ENCODE measurements at places on chromosomes 4 and X.

GRCh38 chr4:140302151-140302859 lies 71.1 kb upstream of the SCOC start:
- no peak for DNase-seq

DNA sequence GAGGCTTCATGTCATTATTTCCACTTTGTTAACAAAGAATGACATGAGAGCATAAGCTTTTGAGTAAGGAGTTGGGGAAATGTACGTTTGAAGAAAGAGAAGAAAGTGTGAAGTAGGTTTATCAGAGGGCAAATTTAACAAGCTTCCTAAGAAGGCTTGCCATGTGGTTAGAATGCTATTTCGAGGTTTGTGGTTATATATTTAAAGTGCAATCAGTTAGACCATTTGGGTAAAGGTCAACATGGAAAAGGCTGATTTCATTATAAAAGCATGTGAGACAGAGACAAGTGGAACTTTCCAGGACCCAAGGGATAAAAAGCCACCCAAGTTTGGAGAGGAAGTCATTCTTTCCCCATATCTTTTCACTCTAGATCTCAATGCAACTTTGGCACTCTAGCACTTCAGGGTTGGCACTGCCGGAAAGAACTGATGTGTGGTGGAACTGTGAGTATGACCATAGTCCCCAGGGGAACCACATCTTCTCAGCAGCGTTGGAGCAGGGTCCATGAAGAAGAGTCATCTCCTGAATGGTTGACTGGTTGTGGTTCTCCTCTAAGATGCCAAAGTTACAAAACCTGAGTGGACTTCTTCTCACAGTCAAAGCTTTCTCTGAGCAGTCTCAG lies 529.9 kb downstream of the MID1IP1 start:
- DNase-seq, result peak; percentile 35

DNA sequence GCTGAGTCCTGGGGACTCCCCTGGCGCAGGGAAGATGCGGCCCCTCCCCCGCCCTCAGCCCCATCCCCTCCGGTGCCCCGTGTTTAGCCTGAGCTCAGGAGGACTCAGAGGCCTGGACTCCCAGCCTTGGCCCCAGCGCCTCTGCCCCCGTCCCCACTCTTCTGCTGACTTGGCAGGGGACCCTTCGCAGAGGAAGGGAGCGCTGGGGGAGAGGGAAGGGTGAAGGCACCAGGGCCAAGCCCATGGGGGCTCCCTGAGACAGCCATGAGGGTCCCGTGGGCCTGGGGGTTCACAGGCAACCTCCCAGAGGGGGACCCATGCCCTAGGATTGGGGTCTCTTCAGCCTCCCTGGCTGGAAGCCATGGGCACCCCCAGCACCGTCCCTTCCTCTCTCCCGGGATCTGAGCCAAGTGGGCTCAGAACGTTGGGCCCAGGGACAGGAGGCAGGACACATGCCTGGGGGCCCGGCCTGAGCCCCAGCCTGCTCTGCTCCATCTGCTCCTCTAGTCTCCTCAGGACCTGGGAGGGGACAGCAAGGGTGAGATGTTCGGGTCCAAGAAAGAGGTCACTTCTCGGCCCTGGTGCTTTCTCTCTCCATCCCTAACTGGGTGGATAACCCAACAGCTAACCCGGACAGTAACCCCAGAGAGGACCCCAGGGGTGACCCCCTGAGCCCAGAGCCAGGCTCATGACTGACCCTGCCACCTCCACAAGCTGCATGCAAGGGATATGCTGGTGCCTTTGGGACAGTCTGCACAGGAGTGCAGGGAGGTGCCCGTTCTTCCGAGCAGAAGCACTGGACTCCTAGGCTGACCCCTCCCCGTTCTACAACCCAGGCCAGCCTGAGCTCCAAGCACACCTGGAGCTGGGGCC lies 1.5 kb upstream of the CPLX1 start:
- DNase-seq, result no peak

- peak; percentile 39 for DNase-seq
These were observed 42.9 kb upstream of the INTS6L start for GRCh38 chrX:135477576-135477975.

DNA sequence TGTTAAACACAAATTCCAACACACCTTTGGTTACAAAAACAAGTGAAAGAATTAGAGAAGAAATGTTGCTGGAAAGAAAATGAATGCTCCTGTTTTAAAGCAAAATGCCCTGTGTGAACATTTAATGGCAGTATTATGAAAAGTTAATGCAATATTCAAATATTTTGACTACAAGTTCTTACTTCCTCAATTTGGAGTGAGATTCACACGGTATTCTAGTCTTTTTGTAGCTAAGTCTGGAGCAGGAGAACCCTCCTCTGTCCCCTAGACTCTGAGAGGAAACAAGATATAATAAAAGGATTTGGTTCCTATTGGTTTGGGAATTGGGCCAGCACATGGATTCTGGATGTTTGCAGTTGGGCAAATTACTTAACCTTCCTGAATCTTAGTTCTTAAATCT lies 12.7 kb downstream of the MAD2L1 start:
- no peak for DNase-seq

- DNase-seq, result peak; percentile 51
These were observed 45.8 kb downstream of the BCORL1 start for GRCh38 chrX:130028196-130028595.

GRCh38 chrX:110588164-110588563 lies 207.5 kb downstream of the CHRDL1 start:
- no peak for DNase-seq

DNA sequence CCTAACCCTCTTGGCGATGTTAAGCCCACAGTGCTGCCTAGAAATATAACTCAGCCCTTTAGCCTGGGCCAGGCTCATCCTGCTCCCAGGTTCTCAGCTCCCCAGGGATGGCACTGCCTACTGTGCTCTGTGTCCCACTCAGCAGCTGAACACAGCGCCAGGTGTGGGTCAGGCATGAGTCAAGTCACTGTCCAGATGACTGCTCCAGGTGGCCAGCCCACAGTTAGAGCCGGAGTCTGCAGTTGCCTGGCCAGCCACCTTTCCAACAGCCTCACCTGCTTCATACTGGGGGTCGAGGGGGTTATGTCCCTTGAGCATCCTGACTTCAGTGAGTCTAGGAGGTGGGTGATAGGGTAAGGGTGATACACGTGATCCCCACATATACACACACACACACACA lies 48.4 kb downstream of the TBC1D14 start:
- no peak for DNase-seq

DNA sequence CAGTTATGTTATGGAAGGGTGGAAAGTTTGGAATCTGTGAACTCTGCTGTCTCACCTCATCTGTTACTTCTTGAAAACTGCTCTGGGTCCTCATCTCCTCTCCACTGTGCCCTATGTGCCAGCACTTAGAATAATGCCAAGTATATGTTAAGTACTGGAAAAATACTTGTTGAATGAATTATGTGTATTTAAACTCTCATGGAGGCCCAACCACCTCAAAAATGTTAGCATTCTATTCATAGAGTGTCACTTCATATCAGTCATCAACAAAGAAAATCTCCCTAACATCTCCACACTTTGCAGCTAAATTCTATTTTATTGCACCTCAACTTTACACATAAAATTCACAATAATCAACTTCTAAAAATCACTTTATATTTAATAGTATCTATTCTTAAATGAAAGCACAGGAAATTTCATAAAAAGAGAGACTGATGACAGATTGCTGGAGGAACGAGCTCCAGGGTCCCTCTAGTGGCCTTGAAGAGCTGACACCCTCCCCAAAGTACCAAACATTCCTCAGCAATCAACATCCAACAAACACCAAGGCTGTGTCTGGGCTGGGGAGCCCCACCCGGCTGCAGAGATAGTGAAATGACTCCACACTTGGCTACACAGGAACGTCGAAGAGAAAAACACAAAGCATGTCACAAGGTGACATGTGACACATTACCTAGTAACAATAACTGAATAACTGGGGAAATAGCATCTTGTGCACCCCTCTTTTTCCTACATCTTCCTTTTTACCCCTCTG lies 45.8 kb downstream of the SLC39A8 start:
- DNase-seq, result peak; percentile 5
